GM23248 (cell line): ENCODE measurements at places on chromosomes 12 and 14. TPM values are rescaled to one million over a fixed set of nuclear protein-coding genes. Genes with fewer than 3 reads are reported as not detected.
A peak's percentile ranks its signal among the peaks of the same experiment; 100 is the strongest.

GRCh38 chr12:39905152-39905551 lies 200.7 kb downstream of the SLC2A13 start:
- DNase-seq, result peak; percentile 87
- peaks cover 7% of the 10 kb centered on the region; the same call in 1 of the 2 replicates for H3K4me1 ChIP-seq
- H3K27ac ChIP-seq, result peak overlapping the region; percentile 21; the same call in 1 of the 2 replicates
- no peak overlapping the region for H3K4me3 ChIP-seq
- no peaks in the 10 kb centered on the region for H3K27me3 ChIP-seq

- H3K4me1 ChIP-seq, result no peaks in the 10 kb centered on the region
- no peaks in the 10 kb centered on the region for H3K27me3 ChIP-seq
- no peak overlapping the region for H3K27ac ChIP-seq
- no peak overlapping the region for H3K4me3 ChIP-seq
Observed at GRCh38 chr12:114963846-114964245, 279.9 kb upstream of the TBX3 start.

- no peaks in the 10 kb centered on the region for H3K4me1 ChIP-seq
- no peak overlapping the region for H3K27ac ChIP-seq
- H3K27me3 ChIP-seq, result no peaks in the 10 kb centered on the region
Observed at GRCh38 chr12:130139567-130140421, 22.5 kb upstream of the FZD10 start.

Gene DEGS2
- total RNA-seq, result 1.4 TPM in 1 of 2 replicates, not detected in the other

- H3K36me3 ChIP-seq, result no peaks in the 10 kb centered on the region
- no peak overlapping the region for H3K4me3 ChIP-seq
- no peaks in the 10 kb centered on the region for H3K4me1 ChIP-seq
- no peak overlapping the region for H3K27ac ChIP-seq
- H3K27me3 ChIP-seq, result no peaks in the 10 kb centered on the region
- no peak for DNase-seq
Observed at GRCh38 chr14:62455446-62455845, 589.8 kb downstream of the KCNH5 start.

GRCh38 chr12:2514038-2514340 lies 280.8 kb upstream of the FKBP4 start:
- no peak overlapping the region for H3K4me3 ChIP-seq
- no peaks in the 10 kb centered on the region; the same call in 1 of the 2 replicates for H3K36me3 ChIP-seq
- no peak overlapping the region for H3K27ac ChIP-seq
- DNase-seq, result no peak
- no peaks in the 10 kb centered on the region for H3K4me1 ChIP-seq

GRCh38 chr14:49975276-49975675 lies 82.4 kb downstream of the ARF6 start:
- H3K27ac ChIP-seq, result peak overlapping the region; percentile 75
- H3K4me3 ChIP-seq, result no peak overlapping the region
- no peaks in the 10 kb centered on the region for H3K27me3 ChIP-seq
- peaks cover 63% of the 10 kb centered on the region for H3K4me1 ChIP-seq
- DNase-seq, result peak; percentile 95
